ENCODE measurements at places on chromosomes 12 and 14. TPM values are rescaled to one million over a fixed set of nuclear protein-coding genes. Genes with fewer than 3 reads are reported as not detected.

GRCh38 chr12:95621725-95622124, 70.4 kb upstream of the USP44 start:
- no peak for DNase-seq

- DNase-seq = no peak
Measured at GRCh38 chr14:95426116-95426475, 90.4 kb downstream of the SYNE3 start.

DNA sequence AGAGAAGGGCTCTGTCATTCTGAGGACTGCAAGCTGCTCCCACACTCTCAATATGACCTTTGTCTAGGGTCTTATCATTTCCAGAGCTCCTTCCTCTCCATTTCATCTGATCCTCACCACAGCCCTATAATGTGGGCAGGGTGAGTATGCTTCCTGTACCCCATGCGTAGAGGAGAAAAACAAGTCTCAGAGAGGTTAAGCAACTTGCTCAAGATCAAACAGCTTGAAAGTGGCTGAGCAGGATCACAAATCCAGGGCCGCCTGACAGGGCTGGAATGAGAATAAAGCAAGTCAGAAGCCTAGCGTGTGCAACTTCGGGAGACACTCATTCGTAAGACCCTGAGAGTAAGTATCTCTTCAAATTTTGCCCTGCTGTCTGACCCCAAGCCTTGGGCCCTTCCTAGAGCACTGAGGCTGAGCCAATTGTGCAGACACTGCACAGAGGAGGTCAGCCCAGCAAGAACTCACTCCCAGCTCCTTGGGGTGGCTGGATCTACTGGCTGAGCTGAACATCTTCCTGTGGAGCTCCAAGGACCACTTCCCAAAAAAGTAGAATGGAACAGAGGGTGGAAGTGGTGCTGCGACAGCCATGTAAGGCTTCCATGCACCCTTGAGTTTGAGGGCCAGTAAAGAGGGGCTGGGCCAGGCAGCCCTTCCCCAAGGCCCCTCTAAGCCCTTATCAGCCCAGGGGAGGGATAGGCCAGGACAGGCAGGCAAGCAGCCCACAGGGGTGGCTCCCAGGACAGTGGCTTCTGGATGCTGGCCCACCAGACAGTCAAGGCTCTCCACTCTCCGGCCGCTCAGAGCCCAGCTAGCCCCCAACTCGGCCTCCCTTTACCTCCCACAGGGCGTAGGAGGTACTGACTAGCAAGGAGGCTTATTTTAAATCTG, 10.5 kb downstream of the ZFP36L1 start:
- DNase-seq = no peak

GRCh38 chr12:47602949-47603558, 102.8 kb downstream of the RPAP3 start:
- no peak for DNase-seq

DNA sequence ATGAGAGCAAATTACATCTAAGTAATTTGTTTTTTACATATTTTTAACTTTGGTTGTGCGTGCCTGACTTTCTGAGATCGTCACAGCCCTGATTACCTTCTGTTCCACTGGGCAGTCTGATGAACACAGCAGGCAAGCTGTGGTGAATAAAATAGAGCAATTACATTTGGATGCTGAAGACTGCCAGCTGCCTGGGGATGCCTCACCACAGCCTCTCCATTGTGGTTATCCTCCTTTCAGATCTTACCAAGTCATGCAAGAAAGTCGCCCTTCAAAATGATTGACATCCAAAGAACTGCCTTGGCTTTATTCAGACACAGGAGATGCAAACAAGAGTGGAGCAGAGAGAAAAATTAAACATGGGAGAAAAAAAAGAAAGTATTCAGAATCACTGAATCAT, 456.6 kb upstream of the TMPO start:
- no peak for DNase-seq

GRCh38 chr12:41706376-41706775, 438.3 kb downstream of the GXYLT1 start:
- DNase-seq = no peak

GRCh38 chr14:77812028-77812427, 12.1 kb downstream of the ADCK1 start:
- no peak for DNase-seq

GRCh38 chr12:93883436-93884154, 206.4 kb downstream of the CRADD start:
- no peak for DNase-seq

GRCh38 chr14:89476354-89476896, 59.4 kb upstream of the FOXN3 start:
- DNase-seq = no peak

DNA sequence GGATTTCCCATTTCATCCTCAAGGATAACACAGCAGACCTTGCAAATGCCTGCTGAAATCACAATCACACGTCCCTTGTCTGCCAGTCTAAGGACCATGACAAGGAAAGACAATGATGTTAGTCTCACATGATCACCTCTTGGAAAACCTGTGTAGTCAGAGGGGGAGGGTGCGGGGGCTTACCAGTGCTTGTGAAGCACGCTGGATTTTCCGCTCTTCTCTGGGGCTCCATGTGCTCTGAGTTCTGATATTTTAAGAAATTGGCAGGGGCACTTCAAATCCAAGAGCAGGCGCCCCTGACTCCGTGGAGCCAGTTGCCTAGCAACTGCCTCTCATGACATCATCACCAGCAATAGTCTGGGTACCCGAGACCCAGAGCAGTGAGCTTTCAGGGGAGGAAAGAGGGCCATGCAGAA, 200.9 kb upstream of the C14orf180 start:
- DNase-seq = no peak

DNA sequence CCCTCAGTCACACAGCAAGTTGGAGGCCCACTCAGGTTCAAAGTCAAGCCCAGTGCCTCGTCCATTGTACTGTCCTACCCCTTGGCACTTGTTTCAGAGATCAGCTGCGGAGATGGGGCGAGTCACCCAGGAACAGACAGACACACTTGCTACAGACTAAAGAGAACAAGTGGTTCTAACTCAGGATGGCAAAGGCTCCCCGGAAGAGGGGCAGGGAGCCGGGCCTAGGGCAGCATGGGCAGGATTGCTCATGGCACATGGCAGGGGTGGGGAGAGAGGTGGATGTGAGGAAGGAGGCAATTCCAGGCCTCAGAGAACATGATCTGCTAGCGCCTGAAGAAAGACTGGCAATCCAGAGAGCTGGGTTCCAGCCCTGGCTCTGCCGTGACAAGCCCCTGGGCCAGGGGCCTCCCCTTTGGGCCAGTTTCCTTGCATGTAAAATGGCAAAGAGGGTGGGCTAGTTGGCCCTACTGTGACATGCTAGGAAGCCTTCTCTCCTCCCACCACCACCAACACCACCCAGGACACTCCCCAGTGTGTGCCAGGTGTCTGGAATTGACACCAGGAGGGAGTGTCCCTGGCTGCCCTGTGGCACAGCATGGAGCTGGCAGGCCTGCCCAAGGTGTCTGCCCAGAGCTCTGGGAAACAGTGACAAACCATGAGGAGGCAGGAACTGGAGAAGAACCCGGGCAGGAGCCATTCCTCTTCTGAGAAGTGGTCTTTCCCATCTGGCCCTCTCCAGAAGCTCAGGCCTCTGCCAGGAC, 24.0 kb upstream of the IRF2BPL start:
- no peak for DNase-seq

The SLC10A1 gene
- 0.22 TPM for polyA plus RNA-seq

Data from left kidney (tissue), 8 donors.